ENCODE measurements at places on chromosomes 3 and 15. TPM values are rescaled to one million over a fixed set of nuclear protein-coding genes. Genes with fewer than 3 reads are reported as not detected.

The EIF3J gene
- polyA plus RNA-seq, result 45.2 TPM

The RBPMS2 gene
- polyA plus RNA-seq, result 0.08 TPM

DNA sequence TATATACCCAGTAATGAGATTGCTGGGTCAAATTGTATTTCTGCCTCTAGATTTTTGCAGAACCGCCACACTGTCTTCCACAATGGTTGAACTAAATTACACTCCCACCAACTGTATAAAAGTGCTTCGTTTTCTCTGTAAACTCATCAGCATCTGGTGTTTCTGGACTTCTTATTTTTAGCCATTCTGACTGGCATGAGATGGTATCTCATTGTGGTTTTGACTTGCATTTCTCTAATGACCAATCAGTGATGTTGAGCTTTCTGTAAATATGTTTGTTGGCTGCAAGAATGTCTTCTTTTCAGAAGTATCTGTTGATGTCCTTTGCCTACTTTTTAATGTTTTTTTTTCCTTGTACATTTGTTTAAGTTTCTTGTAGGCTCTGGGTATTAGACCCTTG, 182.9 kb upstream of the TRIM42 start:
- no peak for DNase-seq

GRCh38 chr15:79463043-79463780, 31.1 kb downstream of the MINAR1 start:
- DNase-seq, result no peak

- no peak for DNase-seq
Observed at GRCh38 chr15:59885832-59886231, 118.3 kb upstream of the FOXB1 start.
